Retinal pigment epithelial cell (primary cell): ENCODE measurements at places on chromosomes 6 and 20.

- DNase-seq, result no peak
Measured at GRCh38 chr6:88166493-88167351, 575 bp upstream of the CNR1 start.

DNA sequence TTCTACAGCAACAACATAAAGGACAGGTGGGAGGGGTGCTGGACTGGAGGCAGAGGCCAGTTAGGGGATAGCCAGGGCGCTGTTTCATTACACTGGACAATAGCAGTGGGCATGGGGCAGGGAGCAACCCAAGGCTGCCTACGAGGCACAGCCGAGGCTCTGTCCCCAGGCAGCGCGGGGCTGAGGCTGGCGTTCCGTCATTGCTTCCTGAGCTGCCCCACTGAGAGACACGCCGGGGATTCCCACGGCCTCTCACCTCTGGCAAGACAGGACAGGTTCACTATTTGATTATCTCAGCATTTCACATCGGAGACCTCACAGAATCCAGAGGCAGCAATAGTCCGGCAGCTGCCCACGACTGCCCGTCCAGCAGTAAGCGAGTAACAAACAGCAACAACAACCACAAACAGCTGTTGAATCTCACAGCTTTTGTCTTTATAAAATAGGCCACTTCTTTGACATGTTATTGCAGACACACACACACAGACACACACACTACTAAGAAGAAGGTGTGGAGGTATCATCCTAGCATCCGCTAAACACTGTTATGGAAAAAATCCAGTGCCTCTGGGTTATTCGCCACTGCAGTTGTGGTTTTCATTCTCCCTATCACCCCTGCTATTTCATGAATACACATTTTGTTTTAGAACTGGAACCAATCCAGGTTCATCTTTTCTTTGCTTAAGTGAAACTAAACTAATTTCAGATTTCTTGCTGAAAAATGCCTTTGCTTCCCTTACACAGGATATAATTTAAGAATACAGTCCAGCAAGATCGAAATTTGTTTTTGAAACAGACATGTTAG, 19.5 kb downstream of the KIF25 start:
- no peak for DNase-seq

DNA sequence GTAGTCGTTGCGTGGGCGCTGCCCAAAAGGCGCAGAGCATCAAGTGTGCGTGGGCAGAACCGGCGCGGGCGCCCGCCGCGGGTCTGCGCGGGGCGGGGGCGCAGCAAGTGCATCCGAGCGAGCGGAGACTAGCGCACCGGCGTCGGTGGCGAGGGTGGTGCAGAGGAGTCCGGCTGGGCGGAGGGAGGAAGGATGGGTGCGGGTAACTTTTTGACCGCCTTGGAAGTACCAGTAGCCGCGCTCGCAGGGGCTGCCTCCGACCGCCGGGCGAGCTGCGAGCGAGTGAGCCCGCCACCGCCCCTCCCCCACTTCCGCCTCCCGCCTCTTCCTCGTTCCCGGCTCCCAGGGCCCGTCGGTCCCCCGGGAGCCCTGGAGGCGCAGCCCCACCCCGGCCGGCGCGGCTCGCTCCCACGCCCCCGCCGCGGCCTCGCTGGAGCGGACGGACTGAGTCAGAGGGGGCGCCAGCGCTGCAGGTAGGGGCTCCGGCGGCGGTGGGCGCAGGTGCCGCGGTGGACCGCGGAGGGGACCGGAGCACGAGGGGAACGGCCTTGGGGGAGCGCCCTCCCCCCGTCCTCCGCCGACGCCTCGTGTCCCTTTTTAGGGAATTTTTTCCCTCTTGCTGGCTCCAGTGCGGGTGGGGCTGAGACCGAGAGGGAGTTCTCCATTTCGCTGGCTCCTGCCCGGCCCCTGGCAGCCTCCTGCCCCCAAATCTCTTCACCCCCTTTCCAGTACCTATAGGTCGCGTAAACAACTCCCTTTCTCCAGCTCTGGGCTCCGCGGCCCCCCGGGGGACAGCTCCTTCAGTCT, 1.6 kb upstream of the DBNDD2 start:
- DNase-seq, result no peak

GRCh38 chr6:26029570-26029856, 57.7 kb upstream of the HFE start:
- DNase-seq, result no peak

DNA sequence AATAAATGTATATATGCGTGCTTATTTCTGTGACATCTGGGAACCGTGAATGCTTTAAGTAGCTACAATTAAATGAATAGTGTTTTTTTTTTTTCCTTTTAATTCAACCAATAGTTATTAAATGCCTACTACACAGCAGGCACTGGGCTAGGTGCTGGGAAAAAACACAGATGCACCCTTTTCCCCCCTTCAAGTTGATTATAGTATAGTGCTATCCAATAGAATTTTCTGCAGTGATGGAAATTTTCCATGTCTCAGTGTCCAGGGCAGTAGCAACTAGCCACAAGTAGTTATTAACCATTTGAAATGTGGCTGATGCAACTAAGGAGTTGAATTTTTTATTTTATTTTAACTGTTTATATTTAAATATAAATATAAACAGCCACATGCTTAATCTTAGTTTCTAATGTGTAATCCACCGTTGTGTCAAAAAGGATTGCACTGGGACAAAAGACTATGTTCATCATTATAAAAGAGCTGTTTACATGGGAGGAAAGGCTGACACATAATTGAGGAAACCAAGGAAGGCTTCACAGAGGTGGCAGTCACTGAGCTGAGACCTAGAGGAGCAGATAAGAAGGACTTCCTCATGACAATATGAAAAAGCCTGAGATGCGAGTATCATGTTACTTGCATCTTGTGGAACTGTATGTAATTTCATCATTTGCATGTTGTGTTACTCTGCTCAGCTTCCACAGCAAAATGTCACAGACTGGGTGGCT, 261.2 kb upstream of the PLCB4 start:
- no peak for DNase-seq

DNA sequence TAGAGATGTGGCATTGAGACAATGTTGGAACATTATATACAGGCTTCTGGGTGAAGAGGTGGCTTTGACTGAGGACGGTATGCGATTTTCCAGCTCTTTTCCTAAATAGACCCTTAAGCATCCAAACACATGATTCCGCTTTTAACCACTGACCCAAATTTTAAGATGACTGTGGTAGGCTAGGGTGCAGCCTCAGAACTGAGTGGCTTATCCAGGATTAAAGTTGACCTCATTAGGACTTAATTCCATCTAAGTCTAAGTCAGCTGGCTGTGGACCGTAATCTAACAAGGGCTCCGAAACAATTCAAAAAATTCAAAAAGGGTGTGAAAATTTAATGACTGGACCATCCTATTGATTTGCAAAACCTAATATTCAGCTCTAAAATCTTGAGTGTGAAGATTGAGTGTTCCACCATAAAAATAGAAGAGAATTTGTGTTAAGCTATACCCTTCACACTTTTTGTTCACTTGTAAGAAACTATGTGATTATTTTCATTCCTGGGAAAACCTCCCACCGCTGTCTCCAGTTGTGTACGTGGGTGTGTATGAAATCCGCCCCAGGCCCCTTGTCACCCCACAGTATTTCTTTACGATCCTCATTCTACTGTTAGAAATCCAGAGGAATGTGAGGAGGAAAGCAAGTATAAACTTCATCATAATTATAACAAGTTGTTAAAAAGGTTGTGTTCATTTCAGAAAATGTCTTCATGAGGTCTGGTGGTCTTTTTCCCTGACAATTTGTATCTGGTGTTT, 2.7 kb downstream of the PCMTD2 start:
- peak; percentile 80 for DNase-seq

GRCh38 chr20:40720826-40721225, 31.8 kb upstream of the MAFB start:
- no peak for DNase-seq

- no peak for DNase-seq
Measured at GRCh38 chr6:20180935-20181334, 31.3 kb downstream of the MBOAT1 start.

DNA sequence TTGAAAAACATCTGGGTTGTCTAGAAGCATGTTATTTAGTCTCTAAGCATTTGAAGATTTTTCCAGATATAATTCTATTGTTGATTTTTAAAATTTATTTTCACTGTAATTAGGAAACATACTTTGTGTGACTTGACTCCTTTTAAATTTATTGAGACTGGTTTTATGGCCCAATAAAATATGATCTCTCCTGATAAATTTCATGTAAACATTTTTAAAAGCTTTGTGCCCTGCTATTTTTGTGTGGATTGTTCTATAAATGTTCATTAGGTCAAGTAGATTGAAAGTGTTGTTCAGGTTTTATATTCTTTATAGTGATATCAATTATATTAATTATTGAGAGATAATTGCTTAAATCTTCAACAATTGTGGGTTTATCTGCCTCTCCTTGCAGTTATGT, 105.4 kb downstream of the RFX6 start:
- no peak for DNase-seq

GRCh38 chr20:16978497-16978896, 230.3 kb downstream of the OTOR start:
- DNase-seq, result no peak

- DNase-seq, result peak; percentile 58
Measured at GRCh38 chr20:62887152-62887859, 25.7 kb upstream of the TCFL5 start.

DNA sequence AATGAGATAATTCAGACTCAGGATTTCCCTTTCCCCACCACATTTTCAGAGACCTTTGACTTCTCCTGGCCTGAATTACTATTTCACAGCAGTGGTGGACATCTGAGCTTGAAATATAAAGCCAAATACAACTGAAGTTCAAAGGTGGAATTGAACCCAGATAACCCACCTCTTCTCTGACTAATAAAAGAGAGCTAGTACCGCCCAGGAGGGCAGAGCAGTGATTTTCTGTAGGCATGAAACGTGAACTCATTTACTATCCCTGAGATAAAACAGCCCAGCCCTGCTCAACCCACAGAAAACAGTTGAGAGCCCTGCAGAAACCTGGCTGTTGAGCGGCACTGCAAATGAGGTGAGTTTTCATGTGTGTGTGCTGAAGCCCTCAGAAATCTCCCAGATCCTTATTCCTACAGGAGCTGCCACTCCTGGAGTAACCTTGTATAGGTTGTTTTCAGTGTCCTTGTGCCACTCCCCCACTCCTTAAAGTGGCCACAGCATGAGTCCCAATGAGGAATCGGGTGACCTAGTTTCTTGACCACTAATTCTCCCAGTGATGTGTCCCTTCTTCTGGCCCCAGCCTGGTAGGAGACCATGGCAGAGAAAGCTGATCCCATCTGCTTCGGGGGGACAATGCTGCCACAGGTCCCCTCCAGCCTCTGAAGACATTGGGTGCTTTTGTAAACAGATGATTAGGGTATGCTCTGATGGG, 99.2 kb downstream of the NOL4L start:
- no peak for DNase-seq

DNA sequence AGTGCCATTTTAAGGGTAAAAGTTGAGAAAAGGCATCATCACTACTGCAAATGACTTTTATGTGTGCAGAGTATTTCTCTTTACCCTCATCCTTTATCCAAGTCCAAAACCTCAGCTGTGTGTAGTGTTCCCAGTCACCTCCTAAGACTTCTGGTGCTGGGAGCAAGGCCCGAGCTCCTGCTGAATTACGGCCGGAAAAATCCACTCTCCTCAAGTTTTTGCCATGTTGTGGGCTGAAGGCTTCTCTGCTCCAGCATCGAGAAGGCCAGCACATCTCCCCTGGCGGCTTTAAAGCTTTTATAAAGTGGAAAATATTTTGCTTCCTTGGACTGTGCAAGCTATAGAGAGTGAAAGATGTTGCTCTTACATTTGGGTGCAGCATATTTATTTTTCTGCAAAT, 153.2 kb upstream of the THBS2 start:
- DNase-seq, result no peak

GRCh38 chr20:48618052-48618451, 209.7 kb downstream of the PREX1 start:
- no peak for DNase-seq

DNA sequence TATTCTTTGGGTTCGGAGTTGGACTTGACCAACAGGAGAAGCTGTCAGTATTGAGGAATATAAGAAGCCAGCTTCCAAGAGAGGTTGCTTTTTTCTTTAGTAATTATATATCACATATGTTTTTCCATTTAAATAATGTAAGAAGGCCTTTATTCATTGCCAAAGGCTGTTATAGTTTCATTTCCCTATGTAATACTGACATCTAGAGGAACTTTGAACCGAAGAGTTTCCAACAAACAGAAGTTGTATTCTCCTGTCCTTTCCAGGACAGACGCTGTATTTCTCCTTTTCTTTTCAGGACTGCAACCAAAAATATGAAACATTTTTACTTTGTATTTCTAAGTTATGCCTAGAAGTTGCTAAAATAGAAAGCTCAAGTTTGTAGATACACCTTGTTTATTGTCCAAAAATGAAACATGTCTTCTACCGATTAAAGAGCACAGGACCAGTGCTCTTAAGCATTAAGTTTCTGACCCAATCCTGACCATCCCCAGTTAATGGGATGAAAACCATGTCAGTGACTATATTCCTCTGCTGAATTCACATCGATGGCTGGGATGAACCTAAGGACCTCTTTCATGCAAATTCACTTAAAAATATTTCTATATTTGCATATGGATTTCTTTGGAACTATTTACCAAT, 55.1 kb downstream of the MYLK4 start:
- no peak for DNase-seq

DNA sequence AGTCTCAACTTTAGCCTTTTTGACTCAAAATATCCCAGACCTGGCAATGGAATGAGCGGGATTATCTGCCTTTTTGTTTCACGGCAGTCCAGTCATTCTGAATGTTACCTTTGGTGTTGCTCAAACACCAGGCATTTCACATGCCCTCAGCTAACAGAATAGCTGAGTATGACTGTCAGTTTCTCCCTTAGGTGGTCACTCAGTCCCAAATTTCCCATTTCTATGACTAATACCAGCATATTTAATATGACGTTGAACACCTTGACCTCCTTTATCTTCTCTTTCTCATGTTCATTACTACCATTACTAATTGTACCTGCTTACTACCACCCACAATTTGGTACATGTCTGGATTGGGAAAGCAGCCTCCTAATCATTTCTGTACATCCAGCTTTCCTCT, 65.2 kb downstream of the EDN1 start:
- no peak for DNase-seq

DNA sequence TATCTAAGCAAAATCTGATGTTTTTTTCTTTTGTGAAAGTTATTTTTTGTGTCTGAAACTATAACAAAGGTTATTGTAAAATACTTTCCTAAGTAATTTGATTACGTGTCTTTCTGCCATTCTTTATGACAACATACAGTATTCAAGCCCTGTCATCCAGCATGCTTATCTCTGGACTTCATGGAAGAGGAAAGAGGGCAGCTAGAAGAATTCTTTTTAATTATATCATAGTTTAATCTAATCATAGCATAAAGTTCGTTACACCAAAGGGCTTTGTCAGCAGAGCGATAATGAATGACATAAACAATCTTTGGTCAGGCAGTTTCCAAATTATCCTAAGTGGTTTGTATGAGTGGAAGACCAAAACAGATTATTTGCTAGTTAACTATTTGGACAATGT, 3.5 kb downstream of the ENPP3 start:
- no peak for DNase-seq
